ENCODE measurements at places on chromosomes 5 and 9.

- DNase-seq = no peak
Measured at GRCh38 chr9:18421391-18421790, 52.6 kb upstream of the ADAMTSL1 start.

GRCh38 chr5:10584714-10585517 lies 21.0 kb downstream of the ANKRD33B start:
- no peak for DNase-seq

- DNase-seq = no peak
Measured at GRCh38 chr5:150409638-150410523, 2.8 kb downstream of the CD74 start.

- no peak for DNase-seq
Measured at GRCh38 chr9:109115931-109116526, 3.7 kb downstream of the TMEM245 start.

DNA sequence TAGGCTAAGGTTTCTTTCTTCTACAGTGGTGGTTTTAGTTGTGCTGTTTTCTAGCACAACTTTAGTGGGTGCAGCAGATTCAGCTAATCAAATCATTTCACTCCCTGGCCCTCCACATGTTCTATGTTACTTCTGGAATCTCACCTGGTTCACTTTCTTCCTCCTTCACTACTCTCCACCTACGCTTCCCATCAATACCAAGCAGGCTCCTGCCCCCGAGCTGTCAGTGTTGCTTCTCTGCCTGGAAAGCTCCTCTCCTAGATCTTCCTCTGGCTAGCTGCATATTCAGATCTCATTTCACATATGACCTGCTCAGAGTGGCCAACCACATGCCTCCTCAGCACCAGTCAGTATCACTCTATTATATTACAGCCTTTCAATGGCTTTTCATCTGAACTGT lies 19.6 kb upstream of the GABRB2 start:
- no peak for DNase-seq

DNA sequence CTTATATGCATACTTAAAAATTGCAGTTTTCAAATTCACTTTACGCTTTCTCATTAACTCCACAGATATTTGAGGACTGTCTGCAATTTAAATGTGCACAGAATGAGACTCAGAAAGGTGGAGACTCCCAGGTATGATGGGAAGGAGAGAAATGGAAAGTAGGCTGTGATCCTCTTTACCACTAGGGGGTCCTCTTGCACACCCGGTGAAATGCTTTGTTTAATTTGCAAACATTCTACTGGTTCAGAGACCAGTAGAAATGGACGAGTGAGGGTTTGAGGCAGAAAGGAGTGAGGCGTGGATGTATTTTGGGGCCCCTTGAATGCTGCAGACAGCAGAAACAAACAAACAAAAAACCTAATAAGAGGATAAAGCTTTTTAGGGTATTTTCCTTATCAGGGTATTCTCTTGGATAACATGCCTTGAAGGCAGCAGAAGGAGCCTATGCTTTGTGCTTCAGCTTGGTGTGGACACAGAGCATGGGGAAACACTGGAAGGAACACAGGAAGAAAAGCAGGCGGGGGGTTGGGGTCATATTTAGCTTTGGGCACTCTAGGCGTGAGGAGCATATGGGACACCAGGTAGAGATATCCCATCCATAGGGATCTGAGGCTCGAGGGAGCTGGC lies 410.1 kb downstream of the DMRT2 start:
- no peak for DNase-seq

- no peak for DNase-seq
Measured at GRCh38 chr9:120892748-120893610, 16.0 kb upstream of the PHF19 start.

DNA sequence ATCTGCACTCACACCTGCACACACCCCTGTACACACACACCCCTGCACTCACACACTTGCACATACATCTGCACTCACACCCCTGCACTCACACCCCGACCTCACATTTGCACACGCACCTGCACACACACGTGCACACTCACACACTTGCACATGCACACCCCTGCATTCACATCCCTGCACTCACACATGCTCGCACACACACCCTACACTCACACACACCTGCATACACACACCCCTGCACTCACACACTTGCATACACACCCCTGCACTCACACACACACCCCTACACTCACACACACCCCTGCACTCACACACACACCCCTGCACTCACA lies 27.5 kb downstream of the GLT6D1 start:
- DNase-seq = no peak

DNA sequence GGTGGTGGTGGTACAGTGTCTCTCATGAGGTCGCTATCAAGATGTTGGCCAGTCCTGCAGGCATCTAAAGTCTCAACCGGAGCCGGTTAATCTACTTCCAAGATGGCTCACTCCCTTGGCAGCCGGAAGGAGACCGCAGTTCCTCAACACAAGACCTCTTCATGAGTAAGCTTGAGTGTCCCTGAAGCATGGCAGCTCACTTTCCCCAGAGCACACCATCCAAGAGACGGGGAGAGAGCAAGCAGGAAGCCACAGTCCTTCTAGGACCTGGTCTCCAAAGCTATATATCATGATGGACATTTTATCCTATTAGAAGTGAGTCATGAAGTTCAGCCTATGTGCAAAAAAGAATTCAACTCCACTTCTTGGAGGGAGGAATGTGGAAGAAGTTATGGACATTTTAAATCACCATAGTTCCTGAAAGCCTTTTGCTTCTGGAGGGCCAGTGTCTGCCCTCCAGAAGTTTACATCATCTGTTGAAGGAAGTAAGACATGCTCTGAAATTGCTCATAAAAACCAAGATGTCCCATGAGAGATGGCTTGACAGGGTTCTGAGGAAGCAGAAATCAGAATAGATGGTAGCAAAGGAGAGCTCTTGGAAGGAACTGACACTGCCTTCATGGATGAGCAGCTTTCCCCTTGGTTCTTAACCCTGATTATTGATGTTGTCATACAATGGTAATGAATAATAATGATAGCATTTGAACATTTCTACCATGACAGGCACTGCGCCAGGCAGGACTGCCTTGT lies 21.3 kb downstream of the GALNT10 start:
- no peak for DNase-seq

- no peak for DNase-seq
Measured at GRCh38 chr9:97753364-97753763, 56.2 kb upstream of the XPA start.

GRCh38 chr5:1282131-1282992 lies 12.5 kb downstream of the TERT start:
- DNase-seq = no peak

- DNase-seq = no peak
Measured at GRCh38 chr5:171632616-171633015, 153.0 kb upstream of the SMIM23 start.

DNA sequence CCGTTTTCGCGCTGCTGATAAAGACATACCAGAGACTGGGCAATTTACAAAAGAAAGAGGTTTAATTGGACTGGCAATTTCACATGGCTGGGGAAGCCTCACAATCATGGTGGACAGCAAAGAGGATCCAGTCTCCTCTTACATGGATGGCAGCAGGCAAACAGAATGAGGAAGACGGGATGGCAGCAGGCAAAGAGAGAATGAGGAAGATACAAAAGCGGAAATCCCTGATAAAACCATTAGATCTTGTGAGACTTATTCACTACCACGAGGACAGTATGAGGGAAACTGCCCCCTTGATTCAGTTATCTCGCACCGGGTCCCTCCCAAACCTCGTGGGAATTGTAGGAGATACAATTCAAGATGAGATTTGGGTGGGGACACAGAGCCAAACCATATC lies 95.0 kb downstream of the OSTF1 start:
- no peak for DNase-seq

GRCh38 chr5:77844373-77844622 lies 68.2 kb upstream of the TBCA start:
- no peak for DNase-seq

GRCh38 chr9:106644661-106645060 lies 218.3 kb upstream of the ZNF462 start:
- no peak for DNase-seq

- DNase-seq = no peak
Measured at GRCh38 chr9:129868023-129868871, 33.0 kb downstream of the USP20 start.

DNA sequence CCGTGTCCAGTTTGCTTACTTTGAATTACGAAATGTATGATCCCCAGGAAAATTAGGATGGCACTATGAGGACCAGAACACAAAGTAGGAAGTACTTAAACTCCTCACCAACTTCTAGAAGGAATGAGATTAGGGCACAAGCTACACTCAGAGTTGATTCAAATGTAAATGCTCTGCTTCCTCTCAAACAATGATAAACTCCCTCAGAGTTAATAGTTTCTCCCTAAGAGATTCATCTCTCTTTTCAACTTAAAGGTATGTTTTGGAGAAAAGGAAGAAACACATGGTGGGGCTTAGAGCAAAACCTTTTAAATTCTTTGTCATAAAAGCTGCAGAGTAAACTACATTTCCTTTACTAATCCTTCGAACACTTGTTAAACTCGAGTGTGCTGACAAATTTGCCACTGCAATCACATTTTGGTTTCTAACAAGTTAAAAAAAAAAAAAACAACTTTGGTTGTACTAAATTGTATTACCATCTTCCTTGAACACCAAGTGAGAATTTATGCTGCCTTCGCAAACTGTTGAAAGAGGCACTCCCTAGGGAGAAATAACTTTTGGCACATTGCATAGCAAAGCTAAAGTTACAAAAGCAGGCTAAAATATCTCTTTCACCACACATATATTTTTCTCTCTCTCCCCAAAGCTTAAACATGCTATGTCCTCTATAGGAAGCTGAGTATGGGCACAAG lies 66.6 kb downstream of the DENND1A start:
- no peak for DNase-seq

DNA sequence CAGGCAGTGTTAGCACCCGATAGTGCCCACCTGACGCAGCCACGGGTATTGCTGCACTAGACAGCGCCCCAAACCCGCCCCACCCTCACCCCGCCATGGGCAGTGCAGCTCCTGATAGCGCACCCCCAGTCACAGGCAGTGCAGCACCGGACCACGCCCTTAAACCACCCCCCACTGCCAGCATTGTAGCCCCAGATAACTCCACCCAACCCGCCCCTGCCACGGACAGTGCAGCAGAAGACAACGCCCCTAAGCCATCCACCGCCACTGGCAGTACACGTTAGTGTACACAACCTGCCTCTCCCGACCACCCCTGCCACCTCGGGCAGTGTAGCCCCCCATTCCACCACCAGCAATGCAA lies 825 bp upstream of the PCAT7 start:
- no peak for DNase-seq

DNA sequence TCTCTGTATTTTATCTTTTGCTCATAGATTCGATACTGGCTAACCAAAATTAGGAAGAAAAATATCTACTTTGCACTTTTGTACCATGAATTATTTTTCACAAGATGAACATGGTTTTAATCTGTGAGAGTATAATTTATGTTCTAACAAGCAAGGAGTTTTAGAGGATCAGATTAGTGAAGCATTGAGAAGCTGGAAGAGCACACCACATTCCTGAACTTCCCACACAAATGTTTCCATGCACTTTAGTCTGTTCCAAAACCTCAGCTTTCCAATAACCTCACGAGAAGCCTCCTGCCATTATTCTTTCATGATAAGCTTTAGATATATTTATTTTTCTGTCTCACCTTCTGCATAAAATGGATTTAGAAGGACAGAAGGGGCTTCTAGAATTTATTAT lies 98.7 kb upstream of the MPDZ start:
- DNase-seq = no peak

- DNase-seq = no peak
Measured at GRCh38 chr5:150065886-150066285, 20.5 kb downstream of the CSF1R start.

DNA sequence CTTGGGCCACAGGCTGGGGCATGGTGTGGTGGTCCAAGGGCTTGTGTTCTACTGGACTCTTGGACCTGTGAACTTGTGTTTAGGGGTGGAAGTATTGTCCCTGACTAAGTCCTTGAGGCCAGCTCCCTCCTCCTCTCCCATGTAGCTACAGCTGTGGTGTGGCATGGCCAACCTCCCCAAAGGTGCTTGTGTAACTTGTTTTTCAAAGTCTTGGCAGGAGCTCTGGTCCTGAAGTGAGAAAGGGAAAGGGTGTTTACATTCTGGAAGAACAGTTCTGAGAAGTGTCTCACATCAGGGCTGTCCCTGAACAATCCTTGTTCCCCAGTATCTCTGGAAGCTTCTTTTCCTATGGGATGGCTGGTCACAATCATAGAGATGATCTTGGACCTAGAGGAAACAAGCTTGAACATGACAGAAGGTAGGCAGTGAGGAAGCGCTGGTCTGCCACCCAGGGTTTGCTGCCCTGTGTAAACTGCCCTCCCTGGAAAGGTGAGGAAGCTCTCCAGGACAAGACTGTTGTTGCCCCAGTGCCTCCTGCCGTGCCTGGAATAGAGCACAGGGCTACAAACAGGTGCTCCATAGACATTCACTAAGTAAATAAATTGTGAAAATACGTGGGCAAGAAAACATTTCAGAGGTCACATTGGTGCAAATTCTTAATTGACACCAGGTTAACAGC lies 64.6 kb upstream of the KLF9 start:
- no peak for DNase-seq

GRCh38 chr5:31771500-31771899 lies 132.6 kb downstream of the PDZD2 start:
- no peak for DNase-seq

DNA sequence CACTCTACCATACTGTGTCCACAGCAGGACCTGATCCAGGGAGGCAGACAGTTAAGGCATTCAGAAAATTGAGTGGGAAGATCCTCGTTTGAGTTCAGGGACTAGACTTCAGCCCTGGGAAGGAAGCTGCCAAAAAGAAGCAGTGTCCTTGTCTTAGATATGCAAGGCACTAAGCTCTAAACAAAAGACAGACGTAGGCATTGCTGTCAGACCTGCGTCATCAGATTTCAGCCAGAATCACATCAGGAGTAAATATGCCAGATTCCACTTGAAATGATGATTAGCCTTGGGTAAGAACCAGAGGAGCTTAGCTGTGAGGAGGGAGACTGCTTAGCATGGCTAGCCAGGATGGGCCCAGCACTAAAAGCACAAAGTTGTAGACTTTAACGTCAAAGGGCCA lies 56.7 kb downstream of the MAMDC2 start:
- no peak for DNase-seq

DNA sequence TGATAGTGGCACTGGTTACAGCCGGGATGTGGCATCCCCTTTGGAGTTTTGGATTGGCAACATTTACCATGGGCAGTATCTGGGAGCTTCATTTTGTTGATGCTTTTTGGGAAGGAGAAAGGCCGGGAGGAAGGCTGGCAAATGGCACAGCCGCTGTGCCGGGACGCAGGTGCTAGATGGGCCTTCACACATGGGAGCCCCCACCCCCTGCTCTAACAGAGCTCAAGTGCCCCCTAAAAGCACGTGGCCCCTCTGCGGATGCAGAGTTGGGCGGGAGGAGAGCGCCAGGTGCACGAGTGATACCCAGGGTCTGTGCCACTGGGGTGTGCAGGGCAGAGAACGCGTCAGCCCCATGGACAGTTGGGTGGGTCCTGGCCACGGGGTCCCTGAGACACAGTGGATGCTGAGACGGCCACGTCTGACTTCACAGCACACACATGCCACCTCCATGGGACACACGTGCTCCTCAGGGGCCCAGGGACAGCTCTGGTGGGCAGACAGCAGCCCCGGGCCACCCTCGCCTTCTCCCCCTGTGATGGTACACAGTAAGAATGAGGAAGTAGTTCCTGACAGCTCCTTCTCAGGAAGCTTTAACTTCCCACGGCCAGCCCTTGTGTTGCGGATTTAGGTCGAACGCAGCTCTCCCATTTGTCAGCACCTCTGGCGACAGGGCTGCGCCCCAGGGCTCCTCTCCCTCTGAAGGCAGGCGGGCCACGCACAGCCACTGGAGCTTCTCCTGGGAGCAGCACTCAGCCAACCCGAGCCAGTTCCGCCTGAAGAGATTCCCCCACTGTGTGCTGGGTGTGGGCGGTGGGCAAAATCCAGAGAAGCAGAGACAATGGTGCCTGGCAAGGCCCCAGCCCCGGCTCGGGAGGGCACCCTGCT lies 10.8 kb downstream of the SLC9A3 start:
- DNase-seq = no peak
